Sigmoid colon (tissue), 7 donors: ENCODE measurements at places on chromosomes 1 and 21. TPM values are rescaled to one million over a fixed set of nuclear protein-coding genes. Genes with fewer than 3 reads are reported as not detected.

GRCh38 chr1:23449306-23449705 is 24.8 kb upstream of the TCEA3 start:
- DNase-seq = no peak
- peaks cover 16% of the 10 kb centered on the region for H3K4me1 ChIP-seq
- H3K36me3 ChIP-seq = peaks cover 9% of the 10 kb centered on the region

GRCh38 chr1:228263636-228264035 is 55.8 kb downstream of the OBSCN start:
- H3K27me3 ChIP-seq = no peaks in the 10 kb centered on the region
- H3K4me3 ChIP-seq = no peak overlapping the region
- DNase-seq = no peak
- H3K4me1 ChIP-seq = no peaks in the 10 kb centered on the region
- no peaks in the 10 kb centered on the region for H3K36me3 ChIP-seq

Gene PCBP3
- 5.5 TPM for total RNA-seq

Gene PGLYRP4
- not detected for total RNA-seq

DNA sequence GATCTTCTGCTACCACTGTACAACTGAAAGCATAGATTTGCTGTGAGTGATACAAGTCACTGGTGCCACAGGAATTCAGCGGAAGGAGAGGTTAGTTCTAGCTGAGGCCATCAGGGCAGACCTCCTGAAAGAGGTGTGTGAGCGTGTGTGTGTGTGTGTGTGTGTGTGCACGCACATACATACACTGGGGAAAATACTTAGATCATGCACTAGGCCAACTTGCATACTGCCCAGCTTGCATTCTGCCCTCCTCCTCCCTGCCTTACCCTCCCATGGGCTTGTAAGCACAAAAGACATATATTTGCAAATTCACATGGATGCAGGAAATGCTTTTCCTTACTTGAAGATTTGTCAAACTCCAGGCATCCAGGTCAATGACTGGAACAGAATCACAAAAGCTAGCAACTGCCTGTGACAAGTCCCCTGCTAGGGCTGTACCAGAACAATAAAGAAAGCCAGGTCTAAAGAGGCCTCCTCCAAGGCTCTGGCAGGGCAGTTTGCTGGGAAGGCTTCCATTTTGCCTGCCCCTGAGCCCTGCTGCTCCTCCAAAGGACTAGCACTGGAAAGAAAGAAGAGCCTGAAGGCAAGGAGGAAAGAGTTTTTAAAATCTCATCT is 23.2 kb downstream of the PLEKHA6 start:
- no peaks in the 10 kb centered on the region for H3K27me3 ChIP-seq
- peaks cover 34% of the 10 kb centered on the region for H3K4me1 ChIP-seq

DNA sequence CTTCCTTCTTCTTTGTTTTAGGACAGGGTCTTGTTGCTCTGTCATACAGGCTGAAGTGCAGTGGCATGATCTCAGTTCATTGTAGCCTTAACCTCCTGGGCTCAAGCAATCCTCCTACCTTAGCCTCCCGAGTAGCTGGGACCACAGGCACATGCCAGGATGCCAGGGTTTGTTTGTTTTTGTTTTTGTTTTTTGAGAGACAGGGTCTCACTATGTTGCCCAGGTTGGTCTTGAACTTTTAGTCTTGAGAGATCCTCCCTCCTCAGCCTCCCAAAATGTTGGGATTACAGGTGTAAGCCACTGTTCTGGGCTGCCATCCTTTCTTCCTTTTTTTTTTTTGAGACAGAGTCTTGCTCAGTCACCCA is 56.5 kb upstream of the SLC45A1 start:
- H3K4me1 ChIP-seq = peaks cover 12% of the 10 kb centered on the region
- no peaks in the 10 kb centered on the region for H3K27me3 ChIP-seq
- no peak overlapping the region for H3K27ac ChIP-seq
- H3K4me3 ChIP-seq = no peak overlapping the region
- no peak for DNase-seq
